ENCODE measurements at places on chromosomes 2 and 18.

- DNase-seq: no peak
Observed at GRCh38 chr2:82257796-82258555, 1953.4 kb upstream of the LRRTM1 start.

- no peak for DNase-seq
Observed at GRCh38 chr2:57981083-57981768, 65.4 kb upstream of the VRK2 start.

- no peak for DNase-seq
Observed at GRCh38 chr2:230714136-230714480, 1.5 kb downstream of the CAB39 start.

DNA sequence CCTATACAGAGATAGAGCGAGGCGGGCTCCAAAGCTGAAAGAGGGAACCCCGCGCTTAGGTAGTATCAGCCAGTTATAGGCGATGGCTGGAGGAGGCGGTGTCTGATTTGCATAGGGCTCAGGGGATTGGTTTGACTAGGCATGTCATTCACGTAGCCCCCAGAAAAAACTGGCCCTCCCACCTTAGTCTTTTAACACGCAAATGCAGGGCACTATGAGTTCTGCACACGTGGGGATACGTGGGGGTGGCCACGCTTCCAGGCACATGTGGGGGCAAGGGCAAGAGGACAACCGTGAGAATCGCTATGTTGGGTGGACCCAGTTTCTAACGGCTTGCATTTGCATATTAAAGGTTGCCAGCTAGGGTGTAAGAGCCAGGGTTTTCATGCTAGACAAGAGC, 56.7 kb upstream of the MSTN start:
- no peak for DNase-seq

DNA sequence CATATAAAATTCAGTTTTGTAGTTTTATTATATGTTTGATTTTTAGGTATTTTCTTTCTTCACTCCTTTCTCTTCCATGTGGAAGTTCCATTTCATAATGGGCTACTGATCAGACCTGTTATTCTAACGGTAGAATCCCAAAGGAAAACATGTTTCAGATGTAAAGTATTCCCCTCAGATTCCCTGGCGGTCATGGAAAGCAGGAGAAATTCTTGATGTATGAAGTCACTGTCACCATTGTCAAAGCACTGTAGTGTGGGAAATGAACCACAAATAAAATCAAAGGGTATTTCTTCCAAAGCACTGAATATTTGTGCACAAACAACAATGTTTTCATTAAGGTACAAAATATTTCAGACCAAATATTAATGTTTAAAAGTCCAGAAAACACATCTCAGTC, 237.3 kb upstream of the KLHL14 start:
- no peak for DNase-seq

- no peak for DNase-seq
Observed at GRCh38 chr2:195818106-195818505, 161.1 kb downstream of the SLC39A10 start.
